ENCODE measurements at places on chromosomes 7 and 10. TPM values are rescaled to one million over a fixed set of nuclear protein-coding genes. Genes with fewer than 3 reads are reported as not detected.

The AUTS2 gene
- total RNA-seq: 3.6 TPM

The AKR1C8 gene
- not detected for total RNA-seq

The H2BK1 gene
- total RNA-seq: not detected

The CTAGE15 gene
- total RNA-seq: not detected

The FAM185A gene
- total RNA-seq: 6.2 TPM

The CALHM1 gene
- not detected for total RNA-seq

The MGAM2 gene
- total RNA-seq: not detected
